T1000 (cell line): ENCODE measurements at places on chromosomes 2 and 18.

- no peak for DNase-seq
Measured at GRCh38 chr2:113175042-113175628, 1.4 kb downstream of the PSD4 start.

- no peak for DNase-seq
Measured at GRCh38 chr2:168097431-168097830, 150.0 kb downstream of the STK39 start.

GRCh38 chr2:8684878-8685696, 3.2 kb downstream of the ID2 start:
- DNase-seq = peak; percentile 60

GRCh38 chr2:169119851-169120250, 50.5 kb downstream of the DHRS9 start:
- DNase-seq = no peak
